Kidney tubule cell (primary cell): ENCODE measurements at places on chromosomes 16 and 17.

GRCh38 chr17:51427856-51428255 lies 167.5 kb downstream of the UTP18 start:
- DNase-seq: peak; percentile 20

GRCh38 chr16:55534756-55535155 lies 25.9 kb downstream of the LPCAT2 start:
- no peak for DNase-seq

DNA sequence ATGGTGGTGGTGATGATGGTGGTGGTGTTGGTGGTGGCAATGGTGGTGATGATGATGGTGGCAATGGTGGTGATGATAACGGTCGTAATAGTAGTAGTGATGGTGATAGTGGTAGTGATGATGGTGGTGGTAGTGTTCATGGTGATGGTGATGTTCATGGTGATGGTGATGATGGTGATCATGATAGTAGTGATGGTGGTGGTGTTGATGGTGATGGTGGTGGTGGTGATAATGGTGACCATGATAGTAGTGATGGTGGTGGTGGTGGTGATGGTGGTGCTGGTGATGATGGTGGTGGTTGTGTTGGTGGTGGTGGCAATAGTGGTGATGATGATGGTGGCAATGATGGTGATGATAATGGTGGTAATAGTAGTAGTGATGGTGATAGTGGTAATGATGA lies 68.0 kb downstream of the SOX9 start:
- no peak for DNase-seq

GRCh38 chr17:74051348-74051747 lies 152.1 kb upstream of the RPL38 start:
- DNase-seq: no peak

GRCh38 chr17:78986649-78987328 lies 7.1 kb upstream of the LGALS3BP start:
- DNase-seq: peak; percentile 70

DNA sequence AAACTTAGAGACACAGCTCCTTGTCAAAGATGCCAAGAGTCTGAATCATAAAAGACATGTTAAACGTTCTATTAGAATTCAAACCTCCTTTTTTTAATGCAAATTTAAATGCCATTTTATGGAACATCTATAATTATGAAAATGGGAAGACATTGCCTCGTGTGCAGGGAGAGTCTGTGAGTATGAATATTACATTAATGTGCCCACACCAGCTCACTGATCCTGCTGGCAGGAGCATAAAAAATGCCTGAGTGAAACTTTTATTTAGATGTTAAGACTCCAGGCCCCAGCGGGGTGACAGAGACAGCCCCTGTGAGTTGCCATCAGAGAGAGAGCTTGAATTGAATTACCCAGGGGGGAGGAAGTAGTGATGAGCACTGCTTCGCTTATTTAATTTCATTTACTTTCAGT lies 84.8 kb downstream of the SNX11 start:
- no peak for DNase-seq

GRCh38 chr17:48002916-48003416 lies 32.1 kb downstream of the CDK5RAP3 start:
- DNase-seq: no peak

- peak; percentile 83 for DNase-seq
These were observed 4.8 kb downstream of the MT1A start for GRCh38 chr16:56643080-56643778.

DNA sequence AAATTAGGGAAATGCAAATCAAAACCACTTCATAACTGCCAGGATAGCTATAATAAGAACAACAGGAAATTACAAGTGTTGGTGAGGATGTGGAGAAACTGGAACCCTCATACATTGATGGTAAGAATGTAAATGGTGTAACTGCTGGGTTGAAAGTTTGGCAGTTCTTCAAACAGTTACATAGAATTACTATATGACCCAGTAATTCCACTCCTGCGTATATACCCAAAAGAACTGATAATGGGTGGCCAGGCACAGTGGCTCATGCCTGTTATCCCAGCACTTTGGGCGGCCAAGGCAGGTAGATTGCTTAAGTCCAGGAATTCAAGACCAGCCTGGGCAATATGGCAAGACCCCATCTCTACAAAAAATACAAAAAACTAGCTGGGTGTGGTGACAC lies 4.5 kb upstream of the CMTM4 start:
- DNase-seq: no peak

- DNase-seq: peak; percentile 81
These were observed 14.8 kb downstream of the HDAC5 start for GRCh38 chr17:44108440-44109311.

- peak; percentile 88 for DNase-seq
These were observed 792 bp downstream of the TMEM231 start for GRCh38 chr16:75555213-75555706.

DNA sequence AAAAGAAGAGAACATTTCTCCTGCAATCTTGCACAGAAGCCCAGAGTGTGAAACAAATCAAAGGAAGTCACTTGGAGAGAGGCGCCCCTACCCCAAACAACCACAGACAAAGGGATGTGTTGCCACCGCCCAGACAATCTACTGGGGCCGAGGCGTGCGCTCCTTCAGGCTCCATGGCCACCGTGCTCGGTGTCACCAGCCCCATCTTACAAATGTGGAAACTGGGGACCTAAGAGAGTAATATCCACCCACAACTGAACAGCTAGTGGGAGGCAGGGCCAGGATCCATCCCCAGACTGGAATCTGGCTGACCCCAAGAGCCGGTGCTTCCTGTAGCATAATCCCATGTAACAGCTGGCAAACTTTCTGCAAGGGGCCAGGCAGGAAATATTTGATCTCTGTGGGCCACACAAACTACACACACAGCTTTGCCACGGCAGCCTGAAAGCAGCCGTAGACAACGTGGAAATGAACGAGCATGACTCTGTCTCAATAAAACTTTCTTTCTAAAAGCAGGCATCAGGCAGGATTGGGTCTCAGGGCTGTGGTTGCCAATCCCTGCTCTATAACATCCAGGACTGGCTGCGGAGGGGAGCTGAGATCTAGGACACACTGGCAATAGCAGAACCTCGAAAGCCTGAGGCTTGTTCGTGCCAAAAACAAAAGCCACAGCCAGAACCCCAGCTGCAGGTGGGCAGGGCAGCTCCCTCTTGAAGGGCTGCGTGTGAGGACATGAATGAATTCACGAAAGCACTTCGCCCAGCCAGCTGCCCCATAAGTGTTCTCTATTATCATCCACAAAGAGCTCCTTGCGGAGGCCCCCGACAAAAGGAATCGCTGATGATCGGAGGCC lies 26.6 kb upstream of the GINS2 start:
- DNase-seq: no peak

DNA sequence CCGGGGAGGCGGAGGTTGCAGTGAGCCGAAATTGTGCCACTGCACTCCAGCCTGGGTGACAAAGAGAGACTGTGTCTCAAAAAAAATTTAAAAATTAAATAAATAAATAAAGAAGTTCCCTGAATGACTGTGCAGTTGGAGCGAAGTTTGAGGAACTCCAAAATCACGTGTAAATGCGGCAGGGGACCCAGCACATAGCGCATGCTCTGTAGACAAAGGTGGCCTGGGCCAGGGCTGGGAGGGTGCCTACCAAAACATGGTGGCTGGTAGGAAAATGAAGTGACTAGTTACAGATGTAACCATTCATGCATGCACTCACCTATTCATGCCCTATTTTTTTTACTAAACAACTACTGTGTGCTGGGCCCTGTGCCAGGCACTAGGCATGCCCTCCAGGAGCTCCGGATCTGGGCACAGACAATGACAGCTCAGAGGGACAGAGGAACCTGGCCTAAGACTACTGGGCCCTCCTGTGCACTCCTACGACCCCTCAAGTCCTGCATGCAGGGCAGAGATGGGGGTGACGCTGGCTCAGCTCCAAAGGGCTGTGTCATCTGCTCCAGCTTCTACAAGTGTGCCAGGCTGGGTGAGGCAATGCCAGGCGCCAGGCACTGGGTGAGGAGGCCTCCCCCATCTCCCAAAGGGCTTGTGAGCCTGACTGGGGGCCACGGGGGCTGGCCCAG lies 65.3 kb downstream of the RMI2 start:
- DNase-seq: peak; percentile 21

DNA sequence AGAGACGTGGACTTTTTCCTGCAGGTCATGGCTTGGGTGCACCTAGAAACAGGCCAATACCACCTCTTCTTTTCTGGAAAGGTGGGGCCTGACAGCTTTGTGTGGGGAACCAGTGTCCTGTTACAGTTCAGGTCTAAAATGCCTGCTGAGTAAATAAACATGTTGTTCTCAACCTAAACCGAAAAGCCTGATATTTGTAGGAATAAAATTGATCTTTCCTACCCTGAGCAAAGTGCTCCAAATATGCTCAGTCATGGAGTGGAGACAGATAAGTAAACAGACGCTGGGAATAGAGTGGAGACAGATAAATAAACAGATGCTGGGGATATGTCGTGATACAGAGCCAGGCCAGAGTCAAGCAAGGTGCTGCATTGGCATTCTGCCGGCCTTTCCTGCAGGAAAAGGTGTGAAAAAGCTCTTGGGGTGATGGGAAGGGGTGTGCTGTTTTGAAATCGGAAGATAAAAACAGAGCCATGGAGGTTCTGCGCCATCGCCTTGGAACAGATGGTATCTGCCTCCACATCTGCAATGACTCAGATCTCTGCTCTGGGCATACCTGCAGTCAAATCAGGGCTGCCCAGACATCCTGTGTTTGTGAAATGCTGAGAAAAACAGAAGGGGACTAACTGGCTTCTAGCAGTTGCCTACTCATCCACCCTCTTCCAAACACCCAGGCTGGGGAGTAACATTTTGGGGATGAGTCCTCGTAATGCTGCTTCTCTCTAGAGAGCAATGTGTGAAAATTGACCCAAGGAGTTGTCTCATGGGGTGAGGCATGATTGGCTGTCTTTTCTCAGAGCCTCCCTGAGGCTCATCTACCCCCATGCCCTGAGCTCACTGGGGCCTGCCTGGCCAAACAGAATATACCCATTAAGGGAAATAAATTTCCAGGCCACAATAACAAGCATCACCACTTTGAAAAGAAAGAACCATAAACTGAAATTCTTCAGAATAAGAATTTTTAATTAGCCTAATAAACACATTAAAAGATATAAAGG lies 16.8 kb upstream of the TRPV2 start:
- peak; percentile 38 for DNase-seq

DNA sequence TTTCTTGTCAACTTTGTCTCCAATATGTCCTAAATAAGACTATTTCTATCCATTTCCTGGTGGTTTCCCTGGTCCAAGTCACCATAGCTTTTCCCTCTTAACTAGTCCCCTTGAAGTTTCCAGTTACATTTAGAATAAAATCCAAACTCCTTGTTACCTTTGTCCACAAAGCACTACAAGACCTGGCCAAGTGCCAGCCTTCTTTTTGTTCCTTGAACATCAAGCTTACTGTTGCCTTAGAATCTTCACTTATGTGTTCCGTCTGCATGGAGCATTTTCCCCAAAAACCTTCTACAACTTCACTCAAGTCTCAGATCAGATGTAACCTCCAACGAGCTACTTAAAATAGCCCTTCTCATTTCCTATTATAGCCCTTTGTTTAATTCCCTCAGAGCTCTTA lies 101.4 kb downstream of the ITFG1 start:
- DNase-seq: no peak

GRCh38 chr16:84948851-84949610 lies 62.3 kb downstream of the ZDHHC7 start:
- DNase-seq: no peak

- no peak for DNase-seq
These were observed 2.9 kb upstream of the GSDMB start for GRCh38 chr17:39921323-39921722.

GRCh38 chr16:81261049-81261648 lies 22.7 kb downstream of the BCO1 start:
- DNase-seq: peak; percentile 6

GRCh38 chr17:31388770-31389656 lies 2.5 kb upstream of the RAB11FIP4 start:
- no peak for DNase-seq

DNA sequence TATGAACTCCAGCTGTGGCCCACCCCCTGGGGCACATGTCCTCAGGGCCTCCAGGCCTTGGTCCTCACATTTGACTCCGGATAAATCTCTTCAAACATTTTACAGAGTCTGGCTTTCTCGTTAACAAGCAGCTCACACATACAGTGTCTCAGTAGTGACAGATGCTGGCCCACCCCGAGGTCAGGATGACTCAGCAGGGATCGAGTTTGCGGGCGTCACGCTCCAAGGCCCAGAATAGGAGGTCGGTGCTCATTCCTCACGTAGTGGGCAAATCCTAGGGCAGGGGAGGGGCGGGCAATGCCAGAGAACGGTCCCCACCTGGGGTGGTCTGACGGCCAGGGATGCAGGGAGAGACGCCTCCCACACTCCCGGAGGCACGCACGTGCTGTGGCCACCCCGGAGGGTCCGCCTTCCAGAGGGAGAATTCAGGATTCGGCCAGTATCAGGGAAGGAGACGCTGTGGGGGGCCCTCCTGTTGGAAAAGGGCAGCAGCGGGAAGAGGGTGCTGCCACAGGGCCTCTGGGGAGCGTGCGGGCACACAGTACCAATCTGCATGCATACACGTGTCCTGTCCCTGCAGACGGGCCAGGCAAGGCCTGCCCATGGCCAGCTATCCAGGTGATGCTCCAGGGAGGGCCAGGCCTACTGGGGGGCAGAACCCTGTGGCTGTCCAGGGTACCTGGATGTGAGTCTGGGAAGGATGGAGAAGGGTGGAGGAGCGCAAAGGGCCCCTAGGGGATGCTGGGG lies 8.6 kb downstream of the SLC7A5 start:
- peak; percentile 87 for DNase-seq

DNA sequence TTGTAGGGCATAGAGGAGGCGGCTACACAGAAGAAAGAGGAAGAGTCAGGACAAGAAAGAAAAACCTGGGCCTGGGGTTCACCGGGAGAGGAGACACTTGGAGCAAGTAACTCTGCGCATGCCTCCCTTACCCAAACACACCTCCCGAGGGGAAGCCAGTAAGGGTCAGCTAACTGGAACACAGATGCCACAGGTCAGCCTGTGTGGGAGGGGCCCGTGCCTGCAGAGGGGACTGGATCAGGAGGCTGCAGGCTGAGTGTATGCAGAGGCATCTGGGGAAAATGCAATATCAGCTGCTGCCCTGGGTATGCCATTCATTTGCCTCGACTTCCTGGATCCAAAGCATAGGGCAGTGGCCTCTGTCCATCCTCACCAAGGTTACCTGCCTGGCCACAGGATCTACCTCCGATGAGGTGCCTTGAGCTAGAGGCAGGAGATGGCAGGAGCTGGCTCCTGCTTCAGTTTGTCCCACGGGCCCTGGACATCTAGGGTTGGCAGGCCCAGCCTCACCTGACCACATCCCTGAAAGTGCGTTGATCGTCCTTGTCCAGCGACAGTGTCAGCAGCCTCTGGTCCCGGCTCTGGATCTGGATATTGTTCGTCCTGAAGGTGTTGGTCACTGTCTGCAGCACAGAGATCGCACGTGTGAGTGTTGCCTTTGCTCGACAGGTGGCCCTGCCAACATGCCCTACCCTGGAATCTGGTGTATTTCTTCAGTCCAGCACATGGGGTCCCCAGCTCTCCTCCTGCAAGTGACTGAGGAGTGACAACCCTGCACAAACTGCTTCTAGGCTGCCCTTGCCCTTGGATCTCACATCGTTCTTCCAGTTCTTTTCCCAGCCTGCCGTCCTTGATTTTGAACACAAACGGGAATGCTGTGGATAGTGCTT lies 4.6 kb upstream of the MFSD6L start:
- no peak for DNase-seq

GRCh38 chr16:59385959-59386358 lies 651.8 kb upstream of the GOT2 start:
- DNase-seq: peak; percentile 1

- DNase-seq: no peak
These were observed 72.1 kb downstream of the BANP start for GRCh38 chr16:88023366-88023765.
